ENCODE measurements at places on chromosomes 5 and 9. TPM values are rescaled to one million over a fixed set of nuclear protein-coding genes. Genes with fewer than 3 reads are reported as not detected.

GRCh38 chr5:86532429-86532828 lies 85.3 kb upstream of the COX7C start:
- H3K27me3 ChIP-seq: no peaks in the 10 kb centered on the region
- no peak overlapping the region for H3K4me3 ChIP-seq

- H3K4me3 ChIP-seq: no peak overlapping the region
- no peaks in the 10 kb centered on the region for H3K36me3 ChIP-seq
- no peak overlapping the region for H3K27ac ChIP-seq
- H3K4me1 ChIP-seq: no peaks in the 10 kb centered on the region
Measured at GRCh38 chr9:110066929-110067716, 140.8 kb downstream of the C9orf152 start.

- H3K4me3 ChIP-seq: no peak overlapping the region
- no peaks in the 10 kb centered on the region for H3K27me3 ChIP-seq
- no peak for DNase-seq
- no peaks in the 10 kb centered on the region for H3K36me3 ChIP-seq
Measured at GRCh38 chr9:99746406-99746805, 75.3 kb upstream of the NR4A3 start.

GRCh38 chr5:67774786-67775185 lies 440.8 kb upstream of the PIK3R1 start:
- no peaks in the 10 kb centered on the region for H3K4me1 ChIP-seq
- H3K27me3 ChIP-seq: no peaks in the 10 kb centered on the region
- H3K4me3 ChIP-seq: no peak overlapping the region
- no peak for DNase-seq
- no peak overlapping the region for H3K27ac ChIP-seq

- peaks cover 9% of the 10 kb centered on the region for H3K4me1 ChIP-seq
- no peaks in the 10 kb centered on the region for H3K36me3 ChIP-seq
- H3K27me3 ChIP-seq: no peaks in the 10 kb centered on the region
- no peak overlapping the region for H3K27ac ChIP-seq
Measured at GRCh38 chr9:137461316-137461662, 2.2 kb upstream of the NSMF start.

DNA sequence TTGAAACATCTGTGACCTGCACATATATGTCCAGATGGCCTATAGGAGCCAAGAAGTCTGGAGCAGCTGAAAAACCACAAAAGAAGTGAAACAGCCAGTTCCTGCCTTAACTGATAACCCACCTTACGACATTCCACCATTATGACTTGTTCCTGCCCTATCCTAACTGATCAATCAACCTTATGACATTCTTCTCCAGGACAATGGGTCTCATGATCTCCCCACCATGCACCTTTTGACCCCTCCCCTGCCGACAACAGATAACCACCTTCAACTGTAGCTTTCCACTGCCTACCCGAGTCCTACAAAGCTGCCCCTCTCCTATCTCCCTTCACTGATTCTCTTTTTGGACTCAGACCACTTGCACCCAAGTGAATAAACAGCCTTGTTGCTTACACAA lies 233.8 kb downstream of the CCDC171 start:
- no peaks in the 10 kb centered on the region for H3K36me3 ChIP-seq
- no peaks in the 10 kb centered on the region for H3K4me1 ChIP-seq
- no peak overlapping the region for H3K27ac ChIP-seq
- DNase-seq: no peak

- H3K36me3 ChIP-seq: no peaks in the 10 kb centered on the region
- DNase-seq: no peak
- H3K4me3 ChIP-seq: no peak overlapping the region
- no peaks in the 10 kb centered on the region for H3K27me3 ChIP-seq
- H3K4me1 ChIP-seq: no peaks in the 10 kb centered on the region
Measured at GRCh38 chr5:169527863-169528262, 55.7 kb upstream of the SPDL1 start.

- H3K4me1 ChIP-seq: no peaks in the 10 kb centered on the region
- H3K27me3 ChIP-seq: no peaks in the 10 kb centered on the region
- H3K4me3 ChIP-seq: no peak overlapping the region
- DNase-seq: no peak
Measured at GRCh38 chr5:10218658-10219057, 31.0 kb downstream of the ATPSCKMT start.

DNA sequence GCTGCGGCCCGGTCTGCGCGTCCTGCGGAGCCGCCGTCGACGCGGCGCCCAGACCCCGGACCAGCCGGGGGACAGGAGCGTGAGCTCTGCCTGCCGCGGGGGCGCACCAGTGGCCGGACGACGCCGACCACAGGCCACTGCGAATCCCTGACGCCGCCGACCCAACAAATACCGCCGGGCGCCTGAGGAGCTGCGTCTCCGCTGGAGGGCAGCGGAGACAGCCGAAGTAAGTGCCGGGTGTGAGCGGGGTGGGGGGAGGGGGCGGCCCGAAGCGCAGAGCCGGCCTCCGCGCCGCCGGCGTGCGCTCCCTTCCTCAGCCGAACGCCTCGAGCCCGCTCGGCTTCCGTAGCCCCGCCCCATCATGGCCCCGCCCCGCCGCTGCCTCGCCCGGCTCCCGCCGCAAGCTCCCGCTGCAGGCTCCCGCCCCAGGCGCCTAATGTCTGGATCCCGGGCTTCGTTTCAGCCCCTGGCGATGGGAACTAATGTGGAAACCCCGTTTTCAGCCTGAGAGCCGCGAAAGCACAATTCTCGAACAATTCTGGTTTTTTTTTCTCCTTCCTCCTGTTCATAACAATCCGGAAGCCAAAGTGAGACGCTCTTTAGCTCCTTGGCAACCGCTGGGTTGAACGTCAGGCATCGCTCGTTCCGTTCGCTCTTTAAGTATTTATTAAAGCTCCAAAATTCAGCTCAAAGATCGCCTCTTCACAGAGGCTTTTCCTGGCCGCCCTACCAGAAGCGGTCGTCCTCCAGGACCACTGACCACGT lies at the start of gene RFK:
RFK (minus strand) TSS at position 232 of the 765 bp plus-strand sequence. CDS start 255 bp downstream, outside the sequence.
- H3K4me1 ChIP-seq: no peaks in the 10 kb centered on the region
- H3K4me3 ChIP-seq: peak within 1 kb of the TSS; percentile 72
- DNase-seq: peak; percentile 92
- no peaks in the 10 kb centered on the region for H3K36me3 ChIP-seq
- peak within 1 kb of the TSS; percentile 85 for H3K27ac ChIP-seq
- H3K27me3 ChIP-seq: no peaks in the 10 kb centered on the region

- H3K27ac ChIP-seq: no peak overlapping the region
- no peaks in the 10 kb centered on the region for H3K4me1 ChIP-seq
- DNase-seq: no peak
- H3K4me3 ChIP-seq: no peak overlapping the region
- no peaks in the 10 kb centered on the region for H3K36me3 ChIP-seq
Measured at GRCh38 chr5:141743866-141744272, 61.8 kb upstream of the ARAP3 start.

- no peak for DNase-seq
- no peaks in the 10 kb centered on the region for H3K4me1 ChIP-seq
- no peaks in the 10 kb centered on the region for H3K27me3 ChIP-seq
- H3K27ac ChIP-seq: no peak overlapping the region
- no peaks in the 10 kb centered on the region for H3K36me3 ChIP-seq
Measured at GRCh38 chr5:128038643-128039042, 44.9 kb upstream of the SLC12A2 start.

DNA sequence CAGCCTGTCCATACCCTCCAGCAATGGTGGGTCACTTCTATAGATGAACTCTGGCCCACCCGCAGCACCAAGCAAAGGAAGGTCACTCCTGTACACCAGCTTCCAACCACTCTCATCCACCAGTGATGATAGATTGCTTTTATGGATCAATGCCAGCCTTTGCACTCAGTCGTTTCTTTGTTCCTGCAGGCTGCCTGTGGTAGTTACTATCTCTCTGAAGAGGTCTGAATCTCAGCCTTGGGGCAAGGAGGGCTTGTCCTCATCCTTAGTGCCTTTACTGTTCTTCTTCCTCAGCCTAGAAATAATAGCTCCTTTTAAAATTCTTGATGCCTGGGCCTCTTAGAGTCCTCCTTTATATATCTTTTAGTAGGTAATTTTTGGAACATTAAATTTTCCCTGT lies 100.8 kb downstream of the TMC1 start:
- no peak for DNase-seq
- H3K4me3 ChIP-seq: no peak overlapping the region
- H3K27ac ChIP-seq: no peak overlapping the region
- H3K27me3 ChIP-seq: no peaks in the 10 kb centered on the region

DNA sequence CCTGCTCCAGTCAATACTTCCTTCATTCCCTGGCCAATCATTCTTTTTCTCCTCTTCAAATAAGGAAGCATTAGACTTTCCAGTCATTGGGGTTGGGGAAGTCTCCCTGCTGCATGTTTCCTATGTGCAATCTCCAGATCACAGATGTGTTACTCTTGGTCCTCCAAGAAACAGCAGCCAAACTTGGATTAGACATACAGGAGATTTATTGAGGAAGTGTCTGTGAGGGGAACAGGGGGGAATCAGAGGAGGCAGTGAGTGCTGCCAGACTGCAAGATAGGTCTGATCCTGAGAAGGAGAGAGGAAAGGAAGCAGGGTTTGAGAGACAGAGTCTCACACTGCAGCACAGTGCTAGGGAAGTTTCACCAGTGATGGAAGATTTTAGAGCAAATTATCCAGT lies 40.6 kb upstream of the SLIT3 start:
- H3K27me3 ChIP-seq: peaks cover 3% of the 10 kb centered on the region
- H3K27ac ChIP-seq: no peak overlapping the region
- no peaks in the 10 kb centered on the region for H3K36me3 ChIP-seq
- DNase-seq: no peak
- H3K4me1 ChIP-seq: no peaks in the 10 kb centered on the region

SPATA31D4 gene
- not detected for total RNA-seq

RASGRF2 gene
- 3.0 TPM for total RNA-seq

LRRC70 gene
- 0.36 TPM for total RNA-seq

WNK2 gene
- total RNA-seq: 77.9 TPM

MAST4 gene
- 36.8 TPM for total RNA-seq
